ENCODE measurements at places on chromosomes 7 and 10. TPM values are rescaled to one million over a fixed set of nuclear protein-coding genes. Genes with fewer than 3 reads are reported as not detected.
A peak's percentile ranks its signal among the peaks of the same experiment; 100 is the strongest.

DKK1 gene
- polyA plus RNA-seq, result 0.45 TPM

STEAP1 gene
- 3.0 TPM for polyA plus RNA-seq

STEAP4 gene
- polyA plus RNA-seq, result 2.3 TPM

CTTNBP2 gene
- 3.3 TPM for polyA plus RNA-seq

PALD1 gene
- polyA plus RNA-seq, result 13.5 TPM

TMEM26 gene
- polyA plus RNA-seq, result 13.0 TPM

INSYN2A gene
- 0.77 TPM for polyA plus RNA-seq

ZNF37A gene
- 9.7 TPM for polyA plus RNA-seq

LRRD1 gene
- not detected for polyA plus RNA-seq

- no peak for DNase-seq
Observed at GRCh38 chr7:132276234-132276630, 300.0 kb downstream of the PLXNA4 start.

- DNase-seq, result no peak
Observed at GRCh38 chr10:83612746-83613145, 526.6 kb upstream of the GHITM start.

DNA sequence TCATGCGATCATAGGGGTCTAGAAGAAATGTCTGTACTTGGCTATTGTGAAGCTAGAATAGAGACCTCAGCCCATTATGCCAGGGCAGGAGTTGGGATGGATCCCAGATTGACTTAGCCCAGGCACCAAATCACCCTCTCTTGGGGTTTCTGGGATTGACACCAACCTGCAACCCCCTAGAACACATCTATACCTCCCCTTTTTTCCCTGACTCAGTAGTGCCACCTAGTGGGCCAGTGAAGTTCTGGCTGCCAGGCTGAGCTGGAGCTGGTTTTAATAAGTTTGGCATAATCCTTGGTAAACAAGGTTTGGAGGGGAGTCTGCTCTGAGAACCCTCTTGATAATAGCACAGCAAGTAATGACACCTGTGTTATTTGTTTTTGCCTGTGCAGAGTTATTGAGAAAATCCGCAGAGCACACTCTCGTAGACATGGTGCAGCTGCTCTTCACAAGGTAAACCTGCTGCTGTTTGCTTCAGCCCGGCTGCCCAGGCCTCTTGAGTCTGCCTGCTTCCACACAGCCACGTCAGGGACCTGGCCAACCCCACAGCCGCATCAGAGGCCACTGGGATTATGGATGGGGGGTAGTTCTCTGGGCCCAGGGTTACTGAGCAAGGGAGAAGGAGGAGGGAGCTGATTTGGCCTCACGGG, 43.3 kb upstream of the NFKB2 start:
- no peak for DNase-seq

DNA sequence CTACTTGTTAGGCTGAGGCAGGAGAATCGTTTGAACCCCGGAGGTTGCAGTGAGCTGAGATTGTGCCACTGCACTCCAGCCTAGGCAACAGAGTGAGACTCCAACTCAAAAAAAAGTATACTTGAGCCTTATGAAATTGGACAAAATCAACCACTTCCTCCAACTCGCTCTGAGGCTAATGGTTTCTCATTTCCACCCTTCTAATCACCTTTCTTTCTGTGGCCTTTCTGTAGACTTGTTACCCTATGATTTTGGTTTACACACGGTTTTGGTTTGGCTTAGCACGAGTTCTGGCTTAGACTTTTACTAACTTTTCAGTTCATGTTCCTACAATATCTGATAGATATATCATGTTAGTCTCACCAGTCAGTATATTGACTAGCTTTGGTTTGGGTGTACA, 152.0 kb downstream of the PHTF2 start:
- DNase-seq, result no peak

GRCh38 chr7:38637957-38638356, 6.8 kb upstream of the AMPH start:
- DNase-seq, result no peak

GRCh38 chr10:74293686-74294371, 142.8 kb downstream of the ADK start:
- DNase-seq, result peak; percentile 57

GRCh38 chr10:1380088-1380671, 324.0 kb downstream of the WDR37 start:
- DNase-seq, result no peak

GRCh38 chr7:80145780-80146422, 11.3 kb downstream of the GNAI1 start:
- peak; percentile 25 for DNase-seq

- DNase-seq, result no peak
Observed at GRCh38 chr10:84138478-84139125, 707 bp upstream of the GHITM start.

DNA sequence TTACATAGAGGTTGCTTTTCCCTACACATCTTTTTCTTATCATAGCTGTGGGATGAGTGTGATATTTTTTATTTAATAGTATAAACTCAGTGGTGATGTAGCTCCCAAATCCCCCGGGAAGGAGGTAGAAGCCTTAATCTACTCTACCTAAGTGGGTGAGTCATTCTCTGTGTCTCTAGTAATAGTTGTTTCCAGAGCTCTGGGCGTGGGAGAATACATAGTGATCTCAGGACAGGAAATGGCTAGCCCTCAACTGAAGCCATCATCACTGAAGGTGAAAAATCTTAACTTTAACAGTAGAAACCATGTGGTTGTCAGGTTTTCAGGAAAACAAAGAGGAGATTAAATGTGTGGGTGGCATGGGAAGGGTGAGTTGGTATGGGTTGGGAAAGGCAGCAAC, 278.4 kb downstream of the ANKRD30A start:
- no peak for DNase-seq

DNA sequence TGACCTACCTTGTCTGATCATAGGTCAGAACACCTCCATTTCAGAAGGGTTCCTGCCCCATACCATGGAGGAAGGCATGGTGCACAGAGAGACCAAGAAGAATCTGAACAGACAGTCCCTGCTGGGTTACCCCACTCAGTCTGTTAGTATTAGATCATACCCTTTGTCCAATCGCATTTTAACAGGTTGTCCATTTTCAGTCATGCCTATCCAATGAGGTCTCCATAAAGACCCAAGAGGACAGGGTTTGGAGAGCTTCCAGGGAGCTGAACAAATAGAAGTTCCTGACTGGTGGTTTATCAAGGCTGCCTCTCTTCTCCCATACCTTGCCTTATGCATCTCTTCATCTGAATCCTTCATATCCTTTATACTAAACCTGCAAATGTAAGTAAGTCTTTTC, 21.2 kb upstream of the SLC16A12 start:
- no peak for DNase-seq

DNA sequence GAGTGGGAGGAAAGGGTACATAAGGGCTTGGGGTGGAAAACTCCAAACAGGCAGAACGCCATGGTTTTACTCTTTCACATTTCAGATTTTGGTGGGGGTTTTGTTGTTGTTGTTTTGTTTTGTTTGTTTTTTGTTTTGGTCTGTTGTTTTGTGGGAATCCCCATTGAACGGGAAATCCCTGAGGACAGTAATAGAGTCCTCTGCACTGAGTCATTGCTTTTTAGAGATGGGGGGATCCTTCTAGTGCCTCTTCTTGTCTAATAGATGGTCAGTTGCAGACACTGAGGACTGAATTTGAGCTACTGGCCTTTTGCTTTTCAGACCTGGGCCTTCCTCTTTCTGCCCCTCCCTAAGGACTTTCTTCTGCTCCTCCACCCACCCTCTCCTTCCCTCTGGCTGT, 20.0 kb downstream of the TRPV5 start:
- no peak for DNase-seq

DNA sequence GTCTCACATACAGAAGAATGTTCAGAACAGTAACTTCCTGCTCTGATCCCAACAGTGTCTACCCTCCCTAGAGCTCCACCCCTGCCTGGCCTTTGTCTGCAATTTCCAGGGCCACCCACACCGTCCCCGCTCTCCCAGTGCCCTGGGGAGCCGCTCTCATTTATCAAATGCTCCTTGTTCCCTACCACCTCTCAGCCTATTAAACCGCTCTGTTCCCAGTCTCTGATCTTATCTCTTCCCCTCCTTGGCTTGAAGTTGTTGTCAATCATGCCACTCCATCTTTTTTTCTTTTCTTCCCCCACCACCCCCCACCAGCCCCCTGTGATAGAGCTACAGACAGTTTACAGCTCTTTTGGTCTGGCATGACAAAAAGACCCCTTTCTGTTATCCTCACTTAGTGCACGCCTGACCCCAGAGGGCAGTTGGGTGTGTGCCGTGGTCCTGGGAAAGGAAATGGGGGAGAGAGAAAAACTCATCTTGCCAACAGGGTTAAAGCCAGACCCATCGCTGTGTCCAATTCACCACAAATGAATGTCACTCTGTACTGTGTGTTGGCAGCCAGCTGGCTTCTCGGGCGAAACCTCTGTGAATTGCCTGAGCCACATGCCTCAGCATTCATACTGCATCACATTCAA, 28.8 kb upstream of the HECTD2 start:
- peak; percentile 9 for DNase-seq

DNA sequence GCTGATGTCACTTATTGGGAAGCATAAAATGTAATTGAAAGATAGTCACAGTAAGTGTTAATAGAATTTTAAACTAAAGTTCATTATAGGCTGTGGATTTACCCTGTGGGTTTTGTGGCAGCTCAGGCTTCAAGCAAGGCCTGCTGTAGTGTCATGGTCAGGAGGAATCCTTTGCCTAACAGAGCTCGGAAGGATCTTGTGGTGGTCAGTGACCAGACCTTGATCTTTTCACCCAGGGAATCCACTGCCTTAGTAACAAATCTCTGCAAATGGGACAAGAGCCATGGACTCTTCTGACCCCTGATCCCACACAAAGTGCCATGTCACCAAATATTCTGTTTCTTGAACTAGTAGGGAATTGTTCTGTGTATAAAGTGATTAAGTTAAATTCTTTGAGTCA, 20.6 kb upstream of the HDAC9 start:
- DNase-seq, result no peak

- DNase-seq, result no peak
Observed at GRCh38 chr10:103493916-103494877, 692 bp downstream of the NEURL1 start.

- DNase-seq, result no peak
Observed at GRCh38 chr10:73983096-73984047, 14.5 kb upstream of the VCL start.

GRCh38 chr10:63901228-63901627, 380.0 kb downstream of the REEP3 start:
- DNase-seq, result no peak

DNA sequence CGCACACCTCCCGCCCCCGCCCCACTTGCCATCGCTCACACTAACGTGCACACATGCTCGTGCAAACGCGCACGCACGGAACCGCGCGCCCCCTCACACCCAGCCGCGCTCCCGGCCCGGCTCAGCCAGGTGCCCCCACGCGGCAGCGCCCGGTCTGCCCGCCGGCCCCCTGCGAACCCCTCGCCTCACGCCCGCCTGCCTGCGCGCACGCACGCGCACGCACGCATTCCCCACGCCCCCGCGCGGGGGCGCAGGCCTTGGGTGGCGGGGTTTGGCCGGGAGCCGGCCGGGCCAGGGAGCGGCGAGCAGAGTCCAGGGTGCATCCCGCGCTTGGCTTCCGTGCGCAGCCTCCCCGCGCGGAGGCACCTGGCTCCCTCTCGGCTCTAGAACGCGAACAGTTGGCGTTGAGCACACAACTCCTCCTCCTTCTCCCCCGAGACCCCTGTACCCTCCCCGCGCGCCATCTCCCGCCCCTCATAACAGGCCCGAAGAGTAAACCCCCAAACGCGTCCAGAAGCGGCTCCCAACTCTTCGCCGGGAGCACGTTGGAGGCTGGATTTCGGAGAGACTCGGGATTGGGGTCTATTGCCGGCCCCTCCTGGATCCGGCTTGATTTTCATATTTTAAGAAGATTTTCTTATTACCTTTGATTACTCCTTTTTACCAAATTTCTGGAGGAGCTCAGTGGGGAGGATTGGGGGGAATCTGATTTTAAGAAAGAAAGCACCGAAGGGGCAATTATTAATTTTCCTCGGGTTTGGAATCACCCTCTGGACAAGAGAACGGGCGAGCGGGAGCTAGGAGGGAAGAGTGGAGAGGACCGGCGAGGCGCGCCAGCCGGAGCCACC, 527 bp upstream of the SORCS3 start:
- peak; percentile 22 for DNase-seq
